ENCODE measurements at places on chromosomes 13 and 19. TPM values are rescaled to one million over a fixed set of nuclear protein-coding genes. Genes with fewer than 3 reads are reported as not detected.

The LACC1 gene
- 3.6 TPM for polyA plus RNA-seq

The C13orf42 gene
- not detected for polyA plus RNA-seq

DNA sequence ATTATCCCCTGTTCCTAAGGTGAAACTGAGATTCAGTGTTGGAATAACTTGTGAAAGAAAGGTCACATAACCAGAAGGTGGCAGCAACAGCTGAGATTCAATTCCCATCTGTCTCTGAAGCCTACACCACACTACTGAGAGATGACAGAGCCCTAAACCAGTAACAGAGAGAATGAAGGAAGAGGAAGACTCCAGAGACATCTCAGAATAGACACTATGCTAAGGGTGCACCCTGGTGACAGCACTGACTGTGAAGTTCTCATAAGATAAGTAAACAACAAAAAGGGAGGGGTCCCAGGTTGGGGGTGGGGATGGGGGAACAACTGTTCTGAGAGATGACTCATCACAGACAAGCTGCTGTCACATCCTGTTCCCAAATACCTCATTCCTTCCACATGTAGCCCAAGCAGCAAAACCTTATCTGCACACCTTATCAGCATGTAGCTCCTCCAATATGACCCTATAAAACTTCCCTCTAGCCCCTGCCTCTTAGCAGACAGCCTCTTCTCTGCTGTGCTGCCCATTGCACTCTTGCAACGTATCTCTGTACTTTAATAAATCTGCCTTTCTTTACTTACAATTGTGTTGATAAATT lies 46.5 kb downstream of the UTP14C start:
- no peak for DNase-seq

GRCh38 chr13:77026255-77026860 lies 601 bp downstream of the FBXL3 start:
- peak; percentile 91 for DNase-seq

DNA sequence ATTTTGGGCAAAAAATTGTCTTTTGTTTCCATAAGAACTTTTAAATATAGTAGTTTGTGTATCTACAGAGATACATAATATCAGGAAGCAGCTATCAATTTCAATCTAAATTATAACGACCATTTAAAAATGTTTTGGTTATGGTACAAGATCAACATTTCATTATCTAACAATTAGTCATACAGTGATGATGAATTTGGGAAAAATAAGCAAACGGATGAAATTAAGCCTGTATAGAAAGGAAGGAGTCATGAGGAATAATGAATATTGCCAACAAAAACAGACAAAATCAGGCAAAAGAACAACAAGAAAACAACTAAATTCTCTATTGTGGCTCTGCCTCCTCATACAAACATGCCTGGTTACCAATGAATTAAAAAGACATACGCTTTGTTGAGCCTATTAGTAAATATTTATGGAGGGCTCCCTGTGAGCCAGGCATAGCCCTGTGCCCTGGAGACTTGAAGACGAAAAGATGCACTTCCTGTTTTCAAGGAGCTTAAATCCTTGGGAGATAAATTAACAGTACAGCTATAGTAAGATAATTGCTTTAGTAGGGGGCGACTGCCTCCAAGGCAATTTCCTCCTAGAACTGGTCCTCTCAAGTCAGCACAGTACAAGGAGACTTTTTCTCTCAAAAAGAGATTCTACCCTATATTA lies 73.0 kb downstream of the NALCN start:
- no peak for DNase-seq

The CFD gene
- polyA plus RNA-seq, result 8.2 TPM

GRCh38 chr13:38606699-38607535 lies 80.0 kb upstream of the FREM2 start:
- no peak for DNase-seq

DNA sequence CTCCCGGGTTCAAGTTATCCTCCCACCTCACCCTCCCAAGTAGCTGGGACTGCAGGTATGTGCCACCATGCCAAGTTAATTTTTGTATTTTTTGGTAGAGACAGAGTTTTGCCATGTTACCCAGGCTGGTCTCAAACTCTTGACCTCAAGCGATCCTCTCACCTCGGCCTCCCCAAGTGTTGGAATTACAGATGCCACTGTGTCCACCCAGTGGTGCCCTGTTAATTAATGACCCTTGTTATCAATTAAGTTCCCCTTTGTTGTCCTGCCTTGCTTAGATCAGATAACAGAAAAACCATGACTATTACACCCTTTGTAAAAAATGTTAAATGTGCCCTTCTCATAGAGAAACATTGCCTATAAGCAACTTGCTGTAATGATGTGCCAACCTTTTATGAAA lies 34.4 kb upstream of the IGFL1 start:
- no peak for DNase-seq

The WDR88 gene
- polyA plus RNA-seq, result 0.61 TPM

GRCh38 chr13:76286178-76286577 lies 600.0 kb downstream of the KCTD12 start:
- no peak for DNase-seq

DNA sequence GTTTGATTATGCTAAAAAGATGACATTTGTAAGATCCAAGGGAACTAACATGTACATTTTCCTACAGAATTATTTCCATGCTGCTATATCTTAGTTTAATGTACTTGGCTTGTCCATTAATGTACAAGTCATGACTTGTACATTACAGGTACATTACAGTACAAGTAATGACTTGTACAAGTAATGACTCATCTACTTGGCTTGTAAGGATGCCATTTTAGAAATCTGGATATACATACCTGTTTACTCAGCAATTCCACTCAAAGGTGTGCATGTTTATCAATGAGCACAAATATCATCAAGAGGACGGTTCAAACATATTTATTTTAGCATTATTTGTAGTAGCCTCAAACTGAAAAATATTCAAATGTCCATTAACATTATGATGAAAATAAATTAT lies 87.0 kb upstream of the TRPC4 start:
- DNase-seq, result no peak

- peak; percentile 79 for DNase-seq
These were observed 9.7 kb downstream of the INAFM1 start for GRCh38 chr19:47284324-47284899.

- no peak for DNase-seq
These were observed 2.4 kb downstream of the LRFN3 start for GRCh38 chr19:35938282-35939224.

- DNase-seq, result no peak
These were observed 3.1 kb downstream of the ABHD17A start for GRCh38 chr19:1882089-1882785.

DNA sequence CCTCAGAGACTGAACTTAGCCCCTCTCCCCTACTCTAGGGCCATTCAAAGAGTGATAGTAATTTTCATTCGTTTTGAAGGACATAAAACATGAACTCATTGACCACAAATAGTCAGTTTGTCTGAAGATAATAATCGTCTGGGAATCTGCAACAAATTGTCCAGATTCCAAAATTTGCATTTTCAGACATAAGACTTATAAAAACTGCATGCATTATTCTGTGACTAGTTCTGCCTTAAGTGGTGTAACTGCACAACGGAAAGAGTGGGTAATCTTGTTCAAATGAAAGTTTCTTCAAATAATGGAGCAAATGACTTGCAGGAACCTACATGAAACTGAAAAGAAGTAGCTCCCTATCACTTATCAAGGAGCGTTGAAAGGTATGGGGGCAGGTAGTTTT lies 8.4 kb downstream of the CSNK1A1L start:
- no peak for DNase-seq

The ANKRD24 gene
- polyA plus RNA-seq, result 2.0 TPM

The ICAM4 gene
- polyA plus RNA-seq, result 5.6 TPM

GRCh38 chr19:6023936-6024335 lies 46.0 kb upstream of the RANBP3 start:
- DNase-seq, result no peak

The SYT5 gene
- 0.98 TPM for polyA plus RNA-seq

Data from hepatocyte (in vitro differentiated cells).